ENCODE measurements at places on chromosomes 7 and 10.

DNA sequence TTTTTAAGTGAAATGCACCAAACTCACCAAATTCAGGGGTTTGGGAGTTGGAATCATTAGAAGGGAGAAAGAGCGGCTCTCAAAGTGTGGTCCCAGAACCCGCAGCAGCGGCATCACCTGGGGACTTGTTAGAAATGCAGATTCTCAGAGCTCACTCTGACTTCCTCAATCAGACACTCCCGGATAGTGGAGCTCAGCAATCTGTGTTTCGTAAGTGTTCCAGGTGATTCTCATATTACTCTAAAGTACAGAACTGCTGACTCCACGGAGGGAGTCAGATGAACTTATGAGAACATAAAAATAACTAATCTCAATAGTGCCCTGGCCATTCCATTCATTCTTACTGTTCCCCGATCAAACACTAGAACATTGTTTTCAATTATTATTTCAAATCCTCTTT is 358.7 kb upstream of the MYO3A start:
- DNase-seq = no peak

DNA sequence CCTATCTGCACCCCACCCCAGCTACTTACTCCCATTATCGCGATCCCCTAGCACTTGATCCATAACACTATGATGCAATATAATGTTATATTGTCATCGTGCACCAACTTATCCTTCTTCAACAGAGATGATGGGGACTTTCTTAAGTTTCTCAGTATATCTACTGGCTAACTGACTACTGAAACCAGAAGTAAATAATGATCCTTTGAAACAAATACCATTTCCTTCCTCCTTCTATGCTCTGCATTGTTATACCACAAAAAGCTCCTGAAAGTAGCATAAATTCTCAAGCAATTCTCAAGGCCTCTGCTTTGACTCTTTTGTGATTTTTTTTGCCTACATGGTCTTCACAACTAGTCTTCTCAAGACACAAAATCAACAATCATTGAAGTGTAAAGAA is 68.9 kb downstream of the HTR7 start:
- no peak for DNase-seq

GRCh38 chr10:133347710-133348517 is 741 bp downstream of the PRAP1 start:
- DNase-seq = no peak

DNA sequence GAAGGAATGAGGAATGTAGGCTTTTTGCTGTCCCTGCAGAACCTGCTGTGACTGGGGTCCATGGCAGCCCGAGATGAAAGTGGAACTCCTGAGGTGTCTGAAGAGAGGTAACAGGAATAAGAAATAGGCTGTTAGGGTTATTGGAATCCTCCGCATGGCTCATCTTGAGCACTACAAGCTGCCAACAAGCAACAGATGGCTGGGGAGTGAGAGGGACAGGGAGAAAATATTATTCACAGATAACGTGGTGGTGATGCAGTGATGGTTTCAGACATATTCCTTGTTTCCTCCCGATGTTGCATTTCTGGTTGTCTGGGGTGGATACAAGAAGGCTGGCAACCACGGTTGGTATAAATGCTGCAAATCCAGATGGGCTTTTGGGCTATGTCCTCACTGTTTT is 46.1 kb downstream of the AP3M1 start:
- no peak for DNase-seq

GRCh38 chr7:102191556-102192379 is 94.9 kb upstream of the SH2B2 start:
- DNase-seq = no peak

DNA sequence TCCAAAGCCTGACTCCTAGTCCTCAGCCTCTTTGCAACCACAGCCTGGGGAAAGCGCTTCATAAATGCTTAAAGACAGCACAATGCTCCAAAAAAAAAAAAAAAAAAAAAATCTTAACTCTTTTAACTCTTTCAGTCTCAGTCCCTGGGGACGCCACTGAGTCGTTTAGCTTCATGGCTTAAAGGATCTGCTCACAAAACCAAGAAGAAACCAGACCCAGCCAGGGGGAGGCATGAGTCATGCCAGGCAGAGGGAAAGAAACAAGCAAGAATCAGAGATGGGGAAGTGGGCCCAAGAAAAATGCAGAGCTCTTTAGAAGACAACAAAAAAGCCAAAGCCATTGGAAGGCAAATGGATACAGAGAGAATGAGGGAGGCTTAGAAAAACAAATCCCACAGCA is 32.5 kb upstream of the DOCK1 start:
- DNase-seq = no peak

DNA sequence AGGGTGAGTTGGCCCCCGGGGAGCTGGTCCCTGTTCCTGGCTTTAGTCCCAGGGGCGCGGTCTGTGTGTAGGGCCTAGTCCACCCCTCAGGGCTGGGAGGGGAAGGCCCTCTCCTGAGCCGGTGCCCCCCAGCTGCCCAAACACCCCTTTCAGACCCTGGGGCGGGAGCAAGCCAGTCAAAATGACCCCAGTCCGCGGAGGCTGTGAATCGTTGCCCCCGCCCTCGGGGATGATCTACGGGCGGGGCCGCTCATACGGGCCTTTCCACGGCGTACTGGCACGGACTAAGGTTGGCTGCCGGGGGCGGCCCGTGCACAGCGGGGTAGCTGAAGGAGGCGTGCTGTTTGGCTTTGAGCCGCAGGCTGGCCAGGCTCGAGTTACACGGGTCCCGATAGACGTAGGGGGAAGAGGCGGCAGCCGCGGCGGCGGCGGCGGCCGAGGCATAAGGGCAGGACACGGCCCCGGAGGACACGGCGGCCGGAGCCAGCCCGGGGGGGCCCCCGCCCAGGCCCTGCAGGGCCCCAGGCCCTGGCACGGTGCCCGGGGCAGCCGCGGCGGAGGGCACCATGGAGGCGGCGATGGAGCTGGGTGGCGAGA is 4.3 kb downstream of the ELOVL3 start:
- DNase-seq = no peak

GRCh38 chr10:49172777-49173132 is 15.4 kb downstream of the TMEM273 start:
- no peak for DNase-seq

DNA sequence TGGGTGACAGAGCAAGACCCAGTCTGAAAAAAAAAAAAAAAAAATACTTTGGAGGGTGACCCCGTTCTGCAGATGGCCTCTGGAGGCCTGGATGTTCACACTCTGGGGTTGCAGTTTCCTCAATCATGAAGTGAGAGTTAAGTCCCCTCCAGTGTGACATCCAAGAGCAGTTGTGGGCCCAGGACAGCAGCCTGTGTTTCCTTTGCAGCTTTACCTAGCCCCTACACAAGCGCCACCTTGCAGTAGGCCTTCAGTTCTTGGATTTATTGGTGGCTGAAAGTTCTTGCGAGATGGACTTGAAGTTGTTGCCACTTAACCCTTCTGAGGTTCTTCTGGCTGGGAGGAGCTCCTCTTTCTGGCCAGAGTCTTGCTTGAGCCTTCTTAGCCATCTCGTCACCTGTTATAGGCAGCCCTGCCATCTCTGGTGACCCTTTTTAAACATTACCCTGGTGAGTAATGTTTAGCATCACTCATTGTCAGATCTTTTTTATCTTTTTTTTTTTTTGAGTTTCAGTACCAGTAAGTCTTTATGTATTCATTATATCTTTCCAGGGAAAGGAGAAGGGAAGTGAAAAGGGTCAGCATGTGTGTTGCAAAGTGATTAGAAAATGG is 3.4 kb upstream of the ACTR3C start:
- no peak for DNase-seq

- no peak for DNase-seq
Measured at GRCh38 chr7:90797596-90797995, 201.5 kb downstream of the CDK14 start.

- no peak for DNase-seq
Measured at GRCh38 chr10:14383266-14383665, 52.5 kb upstream of the FRMD4A start.

- no peak for DNase-seq
Measured at GRCh38 chr7:35725280-35725680, 30.3 kb upstream of the HERPUD2 start.

- no peak for DNase-seq
Measured at GRCh38 chr7:33903791-33904680, 1.3 kb upstream of the BMPER start.

DNA sequence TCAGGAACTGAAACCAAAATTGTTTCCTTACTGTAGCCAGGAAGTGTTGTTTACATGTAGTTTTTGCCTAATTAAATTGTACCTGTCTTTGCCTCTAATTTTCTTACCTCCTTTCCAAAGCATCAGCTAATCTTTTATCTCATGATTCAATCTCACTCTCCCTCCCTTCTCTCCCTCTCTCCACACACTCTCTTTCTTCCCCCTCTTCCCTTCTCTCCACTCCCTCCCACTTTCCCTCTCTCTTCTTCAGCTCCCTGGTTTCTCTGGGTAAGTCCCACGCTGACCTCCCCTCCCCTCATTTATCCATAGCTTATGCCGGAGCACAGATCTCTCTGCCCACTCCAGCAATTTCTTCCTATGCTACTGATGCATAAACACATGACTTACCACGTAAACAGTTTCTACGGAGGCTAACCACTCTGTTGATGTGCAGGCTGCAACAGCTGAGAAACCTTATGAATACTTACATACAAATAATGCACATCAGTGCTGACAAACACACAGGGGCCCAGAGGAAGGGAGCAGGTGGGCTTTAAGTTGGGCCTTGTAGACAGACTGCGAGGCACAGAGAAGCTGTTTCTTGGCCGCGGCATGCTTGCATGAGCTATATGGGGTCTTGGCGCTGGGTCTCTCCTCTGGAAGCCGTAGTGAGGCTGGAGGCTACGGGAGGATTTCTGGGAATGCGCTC is 174.4 kb upstream of the PLXNA4 start:
- DNase-seq = peak; percentile 29

Measured in AG04450 (cell line).